NCI-H2107 (cell line): ENCODE measurements at places on chromosomes 12 and 14.

GRCh38 chr12:121799842-121800693 lies 3.7 kb upstream of the SETD1B start:
- peak; percentile 53 for DNase-seq

- DNase-seq, result no peak
Measured at GRCh38 chr12:111597831-111598636, 1.1 kb downstream of the ATXN2 start.

- DNase-seq, result no peak
Measured at GRCh38 chr12:83123039-83123438, 436.3 kb downstream of the TMTC2 start.

DNA sequence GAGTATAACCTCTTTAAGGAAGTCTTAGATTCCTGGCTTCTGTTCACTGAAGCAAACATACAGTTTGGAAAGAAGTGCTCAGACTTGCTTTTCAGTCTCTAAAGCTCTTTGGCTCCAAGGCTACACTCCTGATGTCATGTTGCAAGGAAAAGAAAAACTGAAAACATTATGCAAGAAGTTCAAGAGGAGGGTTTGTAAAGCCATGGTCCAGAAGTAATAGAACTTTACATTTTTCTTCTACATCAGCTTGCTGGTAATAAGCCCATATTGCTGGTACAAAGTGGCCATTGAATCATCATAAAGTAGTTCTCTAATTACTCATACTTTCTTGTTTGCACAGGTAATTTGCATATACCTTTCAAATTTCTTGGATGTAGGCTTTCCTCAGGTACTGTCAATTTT lies 83.6 kb downstream of the BBS10 start:
- no peak for DNase-seq

GRCh38 chr14:49193332-49194065 lies 392.7 kb downstream of the RPS29 start:
- no peak for DNase-seq

DNA sequence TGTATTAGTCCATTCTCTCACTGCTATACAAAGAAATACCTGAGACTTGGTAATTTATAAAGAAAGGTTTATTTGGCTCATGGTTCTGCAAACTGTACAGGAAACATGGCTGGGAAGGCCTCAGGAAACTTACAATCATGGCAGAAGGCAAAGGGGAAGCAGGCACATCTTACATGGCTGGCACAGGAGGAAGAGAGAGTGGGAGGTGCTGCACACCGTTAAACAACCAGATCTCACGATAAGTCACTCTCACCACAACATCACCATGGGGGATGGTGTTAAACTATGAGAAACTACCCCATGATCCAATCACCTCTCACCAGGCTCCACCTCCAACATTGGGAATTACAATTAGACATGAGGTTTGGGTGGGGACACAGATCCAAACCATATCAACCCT lies 191.8 kb upstream of the PLXNC1 start:
- no peak for DNase-seq

- no peak for DNase-seq
Measured at GRCh38 chr12:112979041-112979680, 842 bp downstream of the OAS2 start.

- no peak for DNase-seq
Measured at GRCh38 chr12:2053691-2054090, 904 bp downstream of the CACNA1C start.

DNA sequence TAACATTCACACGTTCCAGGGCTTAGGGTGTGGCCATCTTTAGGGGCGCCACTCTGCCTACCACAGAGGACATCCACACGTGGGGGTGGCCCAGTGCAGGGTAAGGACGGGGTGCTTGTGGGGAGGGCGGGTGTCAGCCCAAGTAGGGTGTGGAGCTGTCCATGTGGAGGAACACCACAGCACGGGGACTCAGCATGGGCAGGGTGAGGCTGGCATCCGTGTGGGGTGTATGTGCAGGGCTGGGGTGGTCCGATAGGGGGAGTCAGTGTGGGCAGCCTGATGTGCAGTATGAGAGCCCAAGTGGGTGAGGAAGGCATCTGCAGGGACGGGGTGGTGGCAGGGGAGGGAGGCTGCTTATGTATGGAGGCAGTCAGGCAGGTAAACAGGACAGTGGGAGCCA lies 17.7 kb downstream of the PSMC1 start:
- no peak for DNase-seq

DNA sequence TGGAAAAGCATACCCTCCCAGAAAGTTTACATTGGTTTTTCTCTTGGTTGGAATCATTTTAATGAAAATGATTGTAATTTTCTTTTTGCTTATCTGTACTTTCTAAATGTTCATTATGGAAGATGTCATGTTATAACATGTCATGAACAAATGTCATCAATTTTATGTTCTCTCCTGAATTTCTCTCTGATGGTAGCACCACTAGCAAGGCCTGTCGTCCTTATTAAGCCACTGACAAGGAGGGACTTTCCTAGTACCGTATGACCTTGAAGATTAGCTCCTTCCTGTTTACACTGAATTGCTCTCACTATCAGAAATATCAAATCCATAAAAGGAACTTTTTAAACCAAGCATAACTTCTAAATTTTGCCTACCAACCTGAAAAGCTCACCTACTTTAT lies 99.0 kb downstream of the ESR2 start:
- DNase-seq, result no peak

- DNase-seq, result no peak
Measured at GRCh38 chr12:80045594-80045993, 53.7 kb upstream of the OTOGL start.

DNA sequence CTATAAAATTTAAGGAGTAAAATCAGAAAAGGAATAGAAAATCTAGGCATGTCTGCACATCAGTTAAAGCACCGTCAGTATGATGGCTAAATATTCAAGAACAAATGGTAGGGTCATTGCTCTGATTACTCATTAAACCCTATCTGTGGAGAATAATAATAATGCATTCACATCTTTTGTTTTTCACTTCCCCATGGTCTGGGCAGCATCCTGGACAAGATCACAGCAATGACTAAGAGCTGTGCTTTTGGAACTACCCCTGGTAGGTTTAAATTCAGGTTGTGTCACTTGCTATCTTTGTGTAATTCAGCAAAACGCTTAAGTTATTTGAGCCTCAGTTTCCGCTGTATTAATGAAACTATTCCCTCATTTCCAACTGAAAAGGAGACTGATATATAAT lies 33.1 kb downstream of the C12orf42 start:
- DNase-seq, result no peak

DNA sequence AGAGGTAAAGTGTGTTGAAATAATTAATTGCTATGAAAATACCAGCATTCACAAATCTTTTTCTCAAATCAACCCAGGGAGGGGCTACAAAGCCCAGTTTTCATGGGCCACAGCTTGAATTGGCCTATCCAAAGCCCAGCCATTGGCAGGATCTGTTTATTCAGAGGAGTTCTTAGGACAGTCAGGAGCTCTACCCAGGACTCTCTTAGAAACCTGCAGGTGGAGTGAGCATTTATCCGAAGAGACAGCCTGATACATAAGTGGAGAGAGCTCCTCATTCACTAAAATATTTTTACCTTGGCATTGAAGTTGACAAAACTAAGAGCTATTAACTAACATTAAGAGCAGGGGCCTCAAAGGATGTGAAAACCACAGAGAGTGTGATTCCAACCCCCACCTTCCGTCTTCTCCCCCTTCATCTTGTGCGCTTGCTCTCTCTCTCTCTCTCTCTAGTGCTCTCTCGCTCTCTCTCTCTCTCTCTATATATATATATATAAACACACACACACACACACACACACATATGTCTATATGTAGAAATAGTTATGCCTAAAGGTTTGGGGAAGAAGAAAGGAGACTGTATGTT lies 315.5 kb downstream of the SNAPC1 start:
- no peak for DNase-seq

DNA sequence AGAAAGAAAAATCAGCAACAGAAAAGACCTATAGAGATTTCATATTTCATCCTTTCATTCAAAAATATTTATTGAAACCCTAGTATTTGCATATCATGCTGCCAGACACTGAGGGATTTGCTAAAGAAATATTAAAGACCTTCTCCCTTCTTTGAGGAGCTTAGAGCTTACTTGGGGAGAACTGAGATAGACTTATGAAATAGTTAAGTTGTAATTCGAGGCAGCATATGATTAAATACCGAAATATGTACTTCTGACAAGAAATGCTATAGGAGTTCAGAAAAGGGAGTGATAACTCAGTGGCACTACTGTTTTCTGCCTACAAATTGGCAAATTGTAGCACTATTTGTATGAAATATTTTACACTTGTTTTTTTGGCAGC lies 59.1 kb downstream of the PLXNC1 start:
- DNase-seq, result no peak

- DNase-seq, result no peak
Measured at GRCh38 chr14:55665067-55665675, 85.2 kb downstream of the KTN1 start.

DNA sequence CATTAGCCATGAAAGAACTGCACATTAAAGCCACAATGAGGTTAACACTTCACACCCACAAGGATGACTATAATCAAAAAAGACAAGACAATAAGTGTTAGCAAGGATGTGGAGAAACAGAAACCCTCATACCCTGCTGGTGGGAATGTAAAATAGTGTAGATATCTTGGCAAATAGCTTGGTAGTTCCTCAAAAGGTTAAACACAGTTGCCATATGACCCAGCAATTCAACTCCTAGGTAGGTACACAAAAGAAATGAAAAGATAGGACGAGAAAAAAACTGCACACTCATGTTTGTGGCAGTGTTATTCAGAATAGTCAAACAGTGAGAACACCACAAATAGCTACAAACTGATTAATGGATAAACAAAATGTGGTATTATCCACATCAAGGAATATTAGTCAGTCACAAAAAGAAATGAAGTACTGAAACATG lies 93.5 kb downstream of the ATXN2 start:
- DNase-seq, result no peak

- peak; percentile 45 for DNase-seq
Measured at GRCh38 chr12:69042970-69043369, 110.0 kb upstream of the CPM start.

GRCh38 chr14:75627406-75627805 lies 33.3 kb downstream of the ERG28 start:
- no peak for DNase-seq

DNA sequence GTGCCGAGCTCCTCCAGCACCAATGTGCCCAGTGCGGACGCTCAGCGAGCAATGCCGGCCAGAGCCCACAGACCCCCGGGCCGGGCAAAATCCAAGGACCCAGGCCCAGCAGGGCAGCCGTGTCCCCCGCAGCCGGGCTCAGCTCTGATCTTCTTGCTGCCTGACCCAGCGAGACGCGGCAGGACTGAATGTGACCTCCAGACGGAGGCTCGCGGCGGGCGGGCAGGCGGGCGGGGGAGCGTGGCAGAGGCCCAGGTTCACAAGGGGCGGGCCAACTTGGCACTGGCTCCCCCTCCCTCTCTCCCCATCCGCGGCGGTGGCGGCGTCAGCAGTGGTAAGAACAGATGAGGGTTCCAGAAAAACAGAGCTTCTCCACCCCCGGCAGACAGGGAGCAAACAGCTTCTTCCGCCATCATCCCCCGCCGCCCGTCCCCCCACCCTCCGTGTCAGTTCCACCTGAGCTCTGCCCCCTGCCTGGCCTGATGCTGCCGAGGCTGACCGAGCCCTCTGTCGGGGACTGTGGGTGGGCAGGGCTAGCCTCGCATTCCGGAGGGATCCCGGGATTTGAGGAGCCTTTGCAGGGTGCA lies 94.3 kb downstream of the RFLNA start:
- peak; percentile 52 for DNase-seq

- DNase-seq, result no peak
Measured at GRCh38 chr14:32818581-32818980, 120.1 kb upstream of the NPAS3 start.

GRCh38 chr12:58732894-58733293 lies 187.4 kb downstream of the LRIG3 start:
- DNase-seq, result no peak

DNA sequence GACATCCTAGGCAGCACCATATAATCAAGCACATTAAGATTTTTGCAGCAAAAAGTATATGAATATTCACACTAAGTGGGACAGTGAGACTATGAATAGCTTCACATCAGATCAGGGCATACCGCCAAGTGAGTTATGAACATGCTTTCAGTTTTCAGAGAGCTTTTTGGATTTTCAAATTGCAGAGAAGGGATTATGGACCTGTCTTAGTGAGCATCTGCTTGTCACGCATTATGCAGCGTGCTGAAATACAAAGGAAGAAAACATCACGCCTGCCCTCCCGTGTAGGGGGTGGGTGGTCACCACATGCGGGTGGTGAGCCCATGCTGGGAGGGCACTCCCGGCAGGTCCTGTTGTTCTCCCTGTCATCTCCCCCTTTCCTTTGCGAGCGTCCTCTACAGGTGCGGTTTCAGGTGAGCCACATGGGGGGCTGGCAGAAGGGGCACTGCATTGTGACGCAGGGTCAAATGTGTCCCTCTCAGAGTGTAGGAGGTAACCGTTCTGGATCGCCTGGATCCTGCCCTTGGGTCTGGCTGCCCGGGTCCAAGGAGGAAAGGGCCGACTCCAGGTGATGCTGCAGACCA lies 42.6 kb downstream of the TRAF3 start:
- DNase-seq, result no peak

DNA sequence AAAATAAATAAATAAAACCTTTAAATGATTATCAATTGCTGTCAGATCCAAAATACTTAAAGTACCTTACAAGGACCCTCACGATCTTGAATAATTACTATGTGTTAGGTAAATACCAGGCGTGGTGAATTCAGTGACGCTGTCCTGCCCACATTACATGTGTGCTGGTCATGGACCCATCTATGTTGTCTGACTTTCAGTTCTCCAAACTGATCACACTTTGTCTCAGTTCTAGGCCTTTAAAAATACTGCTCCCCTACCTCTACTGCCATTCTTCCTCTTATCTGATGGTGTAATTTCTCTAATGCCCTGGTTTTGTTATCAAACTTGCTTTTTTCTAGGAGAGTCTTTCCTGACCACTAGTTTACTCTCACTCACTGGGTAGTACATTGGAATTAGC lies 520.7 kb downstream of the TRHDE start:
- DNase-seq, result no peak

GRCh38 chr12:128290938-128291337 lies 24.0 kb downstream of the TMEM132C start:
- DNase-seq, result no peak

DNA sequence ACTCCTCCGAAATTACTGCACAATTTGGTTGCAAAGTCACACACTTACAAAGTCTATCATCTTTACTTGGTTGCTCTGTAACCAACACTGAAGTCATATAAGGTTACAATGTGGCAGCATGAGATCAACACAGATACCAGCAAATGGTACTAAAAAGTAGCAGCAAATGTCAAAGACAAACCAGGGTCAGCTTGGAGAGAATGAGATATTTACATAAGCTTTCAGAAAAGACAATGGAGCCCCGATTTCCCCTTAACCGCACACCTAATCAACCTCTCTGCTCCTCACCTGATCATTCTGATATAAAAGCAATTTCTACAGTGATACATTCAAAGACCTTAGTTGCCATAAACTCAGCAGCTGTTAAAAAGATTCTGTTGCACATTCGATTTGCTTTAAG lies 76.4 kb upstream of the FOXN3 start:
- no peak for DNase-seq

DNA sequence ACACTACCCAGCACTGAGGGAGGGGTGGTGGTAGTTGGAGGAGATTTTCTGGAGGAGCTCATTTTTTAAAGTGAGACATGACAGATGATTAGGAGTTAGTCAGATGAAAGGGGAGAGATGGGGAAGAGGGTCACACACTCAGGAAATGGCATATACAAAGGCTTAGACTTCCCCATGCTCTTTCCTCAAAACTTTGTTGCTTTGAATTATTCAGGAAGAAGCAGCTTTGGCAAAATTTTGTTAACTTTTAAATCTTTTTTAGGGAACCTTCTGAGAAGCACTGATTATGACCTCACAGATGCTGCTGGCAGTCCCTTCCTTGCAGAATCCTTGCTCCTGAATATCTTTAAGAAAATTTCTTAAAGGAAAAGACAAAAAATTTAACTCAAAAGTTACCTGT lies 19.8 kb downstream of the ALDH6A1 start:
- no peak for DNase-seq
